Stimulated activated CD4-positive, alpha-beta T cell treated with anti-CD3 and anti-CD28 coated beads, Interleukin-12 subunit alpha, Interleukin-12 subunit beta, amount 100 ng/mL, for 4 hours (primary cell): ENCODE measurements at places on chromosomes 5 and 9.

GRCh38 chr5:172594867-172595466, 46.1 kb upstream of the NEURL1B start:
- no peak for DNase-seq

- no peak for DNase-seq
Measured at GRCh38 chr9:132230605-132231004, 68.7 kb downstream of the NTNG2 start.

DNA sequence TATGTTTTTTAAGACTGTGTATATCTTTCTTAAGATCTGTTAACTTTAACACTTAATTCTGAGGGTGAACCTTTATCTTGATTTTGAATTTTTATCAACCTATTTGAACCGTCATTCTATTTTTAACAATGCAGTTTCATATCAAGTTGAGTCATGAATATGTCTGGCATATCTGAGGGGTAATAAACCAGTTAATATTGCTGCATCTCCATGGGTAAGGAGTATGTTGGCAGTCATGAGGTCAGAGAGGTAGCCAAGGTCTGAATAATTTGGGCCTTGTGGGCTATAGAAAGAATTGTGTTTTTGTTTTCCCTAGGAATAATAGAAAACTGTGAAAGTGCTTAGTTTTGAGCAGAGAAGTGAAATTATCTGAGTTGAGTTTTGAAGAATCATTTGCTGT, 419.0 kb downstream of the PLK2 start:
- no peak for DNase-seq

DNA sequence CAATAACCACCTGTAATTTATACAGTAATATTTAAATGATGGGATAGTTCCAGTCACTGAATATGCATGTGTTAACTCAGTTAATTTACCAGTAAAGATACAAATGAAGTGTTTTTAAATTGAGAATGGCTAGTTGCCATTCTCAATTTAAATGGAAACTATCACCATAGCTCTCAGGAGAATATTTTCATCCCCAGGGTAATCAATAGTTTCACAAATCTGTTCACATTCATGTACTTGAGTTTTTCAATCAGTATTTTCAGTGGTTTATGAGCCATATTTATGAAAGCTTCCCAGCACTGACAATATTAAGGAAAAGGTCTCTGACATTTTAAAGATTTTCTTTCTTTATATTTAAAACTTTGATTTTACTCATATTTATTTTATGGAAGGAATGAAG, 439.3 kb downstream of the MAT2B start:
- no peak for DNase-seq

DNA sequence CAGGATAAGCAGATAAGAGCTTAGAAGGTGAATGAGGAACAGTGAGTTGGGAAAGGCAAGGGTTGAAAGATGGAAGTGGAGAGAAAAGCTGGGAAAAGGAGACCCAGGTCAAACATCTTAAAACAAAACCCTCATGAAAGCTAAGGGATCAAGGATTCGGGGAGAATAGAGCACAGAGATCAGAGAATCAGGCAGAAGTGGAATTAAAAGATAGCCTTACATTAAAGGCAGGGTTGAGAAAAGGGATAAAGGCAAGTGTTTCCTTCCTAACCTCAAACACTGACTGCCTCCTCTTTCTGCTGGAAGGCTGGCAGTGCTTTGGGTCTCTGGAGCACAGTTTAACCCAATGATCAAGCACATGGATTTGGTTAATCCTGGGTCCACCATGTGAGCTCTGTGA, 28.7 kb upstream of the ACTBL2 start:
- DNase-seq: no peak

DNA sequence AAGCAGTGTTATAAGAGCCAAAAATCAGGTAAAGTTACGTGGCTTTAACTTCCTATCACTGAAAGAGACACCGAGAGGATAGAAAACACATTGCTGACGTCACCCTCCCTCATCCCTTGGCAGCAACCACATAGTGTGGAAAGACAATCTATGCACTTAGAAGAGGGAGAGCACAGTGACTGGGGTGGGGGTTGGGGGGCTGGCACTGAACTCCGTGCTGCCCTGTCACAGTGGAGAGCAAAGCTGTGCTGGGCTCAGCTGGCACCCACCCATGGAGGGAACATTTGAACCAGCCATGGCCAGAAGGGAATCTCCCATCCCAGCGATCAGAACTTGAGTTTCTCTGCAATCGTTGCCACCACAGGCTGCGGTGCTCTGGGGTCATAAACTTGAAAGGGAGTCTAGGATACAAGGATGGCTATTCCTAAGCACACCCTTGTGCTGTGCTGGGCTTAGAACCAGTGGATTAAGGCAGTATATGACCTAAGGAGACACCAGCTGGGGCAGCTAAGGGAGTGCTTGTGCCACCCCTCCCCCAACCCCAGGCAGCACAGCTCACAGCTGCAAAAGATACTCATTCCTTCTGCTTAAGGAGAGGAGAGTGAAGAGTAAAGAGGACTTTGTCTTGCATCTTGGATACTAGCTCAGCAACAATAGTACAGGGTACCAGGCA, 73.4 kb downstream of the KIAA0825 start:
- DNase-seq: no peak

GRCh38 chr5:7000310-7000709, 287.1 kb downstream of the TENT4A start:
- no peak for DNase-seq
